ENCODE measurements at places on chromosomes 13 and 19.

DNA sequence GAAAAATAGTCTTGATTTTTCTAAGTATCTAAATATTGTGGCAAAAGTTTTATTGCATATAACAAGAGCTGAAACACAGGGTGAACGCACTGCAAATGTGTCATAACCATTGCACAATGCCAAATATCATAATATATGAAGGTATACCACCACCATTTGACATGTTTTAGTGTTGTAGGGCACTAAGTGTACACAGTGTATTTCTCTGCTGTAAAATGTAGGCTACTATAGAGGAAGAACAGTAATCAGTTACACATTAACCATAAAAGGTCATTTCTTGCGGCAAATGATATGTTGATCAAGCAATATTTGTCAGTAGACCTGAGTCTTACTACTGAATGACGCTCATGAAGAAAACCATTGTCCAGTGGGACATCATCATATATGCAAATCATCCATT is 18.3 kb upstream of the KLF5 start:
- no peak for DNase-seq

DNA sequence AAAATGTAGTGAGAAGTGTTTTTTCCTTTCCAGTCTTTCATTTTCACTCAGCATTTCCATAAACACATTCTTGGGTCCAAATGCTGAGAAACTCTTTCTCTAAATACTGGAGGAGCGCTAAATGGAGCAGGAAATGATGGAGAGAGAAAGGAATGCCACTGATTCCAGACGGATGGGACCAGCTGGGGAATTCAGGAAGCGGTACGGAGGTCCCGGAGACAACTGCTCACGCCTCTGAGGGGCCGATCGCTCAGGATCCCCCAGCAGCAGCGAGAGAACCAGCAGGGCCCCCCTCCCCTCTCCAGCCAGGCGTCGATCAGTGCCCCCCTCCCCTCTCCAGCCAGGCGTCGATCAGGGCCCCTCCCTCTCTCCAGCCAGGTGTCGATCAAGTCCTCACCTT is 13.2 kb downstream of the RASA3 start:
- DNase-seq = no peak

- no peak for DNase-seq
Measured at GRCh38 chr19:13859361-13859880, 17.5 kb upstream of the NANOS3 start.

DNA sequence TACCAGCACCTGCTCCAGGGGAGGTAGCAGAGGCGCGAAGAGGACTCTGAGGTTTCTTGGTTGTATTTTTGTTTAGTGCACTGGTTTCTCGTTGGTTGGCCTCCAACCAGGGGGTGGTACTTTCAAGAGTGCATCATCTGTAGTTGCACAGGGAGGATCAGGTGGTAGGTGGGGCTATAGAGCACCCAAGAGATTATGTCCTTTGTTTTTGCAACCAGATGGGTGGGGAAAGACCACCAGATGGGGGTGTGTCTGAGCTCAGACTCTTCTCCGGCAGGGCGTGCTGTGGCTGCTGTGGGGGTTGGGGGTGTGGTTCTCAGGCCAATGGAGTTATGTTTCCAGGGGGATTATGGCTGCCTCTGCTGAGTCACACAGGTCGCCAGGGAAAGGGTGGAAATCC is 254.4 kb upstream of the KLF12 start:
- DNase-seq = no peak

- peak; percentile 45 for DNase-seq
Measured at GRCh38 chr13:110340812-110341444, 33.8 kb downstream of the COL4A2 start.

DNA sequence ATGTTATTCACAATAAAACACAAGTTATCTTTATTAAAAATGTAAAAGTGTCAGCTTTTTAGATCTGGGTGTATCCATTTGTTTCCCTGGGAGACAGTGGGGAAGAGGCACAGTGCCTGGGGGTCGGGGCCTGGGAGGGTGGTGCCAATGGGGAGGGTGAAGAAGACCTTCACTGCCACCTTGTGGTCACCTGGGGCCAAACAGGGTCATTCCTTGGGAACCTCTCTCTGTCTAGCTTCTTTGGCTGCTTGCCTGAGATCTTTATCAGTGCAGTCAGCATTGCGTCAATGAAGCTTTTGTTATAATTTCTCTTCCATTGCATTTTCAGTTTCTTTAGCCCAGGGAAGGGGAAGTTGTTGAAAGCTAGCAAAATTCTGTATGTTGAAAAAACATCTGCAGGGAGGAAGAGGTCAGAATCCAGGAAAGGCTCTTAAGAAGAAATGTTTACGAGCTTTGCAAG is 39.1 kb downstream of the PCDH8 start:
- DNase-seq = peak; percentile 2

DNA sequence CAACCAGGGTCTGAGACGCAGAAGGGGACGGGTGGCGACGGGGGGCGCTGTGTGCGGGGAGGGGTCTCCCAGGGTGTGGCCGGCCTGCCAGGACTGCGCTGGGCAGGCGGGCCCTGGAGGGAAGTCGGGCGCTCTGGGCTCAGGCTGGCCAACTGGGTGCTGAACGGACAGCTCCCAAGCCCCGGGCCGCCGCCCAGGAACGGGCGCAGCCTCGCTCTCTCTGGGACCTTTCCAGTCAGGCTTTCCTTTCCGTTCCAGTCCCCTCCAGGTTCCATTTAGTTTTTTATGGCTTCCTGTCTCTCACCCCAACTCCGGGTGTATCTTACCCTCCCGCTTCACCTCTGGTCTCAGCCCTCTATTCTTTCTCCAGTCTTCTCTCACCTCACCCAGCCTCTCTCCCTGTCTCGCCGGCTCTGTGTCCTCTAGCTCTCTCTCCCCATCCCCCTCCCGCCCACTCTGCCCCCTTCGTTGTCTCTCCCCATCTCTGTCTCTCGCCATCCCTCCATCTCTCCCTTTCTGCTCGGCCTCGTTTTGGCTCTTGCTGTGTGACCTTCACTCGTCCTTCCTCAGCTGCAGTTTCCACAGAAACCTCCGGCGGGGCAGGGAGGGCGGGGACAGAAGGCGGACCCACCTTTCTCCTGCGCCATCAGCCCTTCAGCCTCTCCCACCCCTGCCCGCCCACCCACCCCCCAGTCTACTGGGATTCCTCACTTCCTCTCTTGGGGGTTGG is 3.3 kb upstream of the ATP1A3 start:
- DNase-seq = peak; percentile 11

DNA sequence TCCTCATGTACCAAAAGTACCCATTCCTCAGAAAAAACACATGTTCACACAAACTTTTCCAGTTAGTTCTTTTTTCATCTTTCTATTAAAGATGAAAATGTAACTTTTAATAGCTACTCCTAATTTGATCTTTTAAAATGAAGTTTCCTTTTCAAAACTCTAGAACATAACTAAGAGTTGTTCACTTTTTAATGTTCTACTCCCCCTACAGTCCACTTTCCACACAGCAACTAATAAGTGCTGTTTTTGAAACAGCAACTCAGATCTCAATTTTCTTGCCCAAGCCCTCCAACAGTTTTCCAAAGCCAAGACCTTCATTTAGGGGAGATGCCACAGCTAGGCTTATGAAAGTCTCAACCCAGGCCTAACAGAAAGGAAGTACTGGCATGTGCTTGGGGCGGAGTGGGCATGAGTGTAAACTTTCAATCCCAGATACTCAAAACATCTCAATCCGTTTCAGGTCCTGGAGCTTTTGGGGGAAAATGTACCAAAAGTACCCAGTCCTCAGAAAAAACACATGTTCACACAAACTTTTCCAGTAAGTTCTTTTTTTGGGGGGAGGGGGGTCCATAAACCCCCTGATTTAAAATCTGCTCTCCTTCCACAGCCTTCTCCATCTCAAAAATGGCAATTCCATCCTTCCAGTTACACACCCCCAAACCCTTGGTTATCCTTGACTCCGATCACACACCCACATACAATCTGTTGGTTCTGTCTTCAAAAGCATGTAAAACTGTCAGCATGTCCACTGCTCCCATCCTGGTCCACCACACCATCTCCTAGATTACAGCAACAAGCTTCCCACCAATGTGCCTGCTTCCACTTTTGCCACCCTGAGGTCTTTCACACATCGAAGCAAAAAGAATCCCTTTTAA is 2.0 kb downstream of the FBL start:
- no peak for DNase-seq

GRCh38 chr19:18261474-18261873 is 12.8 kb downstream of the IQCN start:
- no peak for DNase-seq

GRCh38 chr19:6011206-6011605 is 33.3 kb upstream of the RANBP3 start:
- no peak for DNase-seq

GRCh38 chr13:25291691-25292090 is 4.4 kb upstream of the MTMR6 start:
- no peak for DNase-seq

DNA sequence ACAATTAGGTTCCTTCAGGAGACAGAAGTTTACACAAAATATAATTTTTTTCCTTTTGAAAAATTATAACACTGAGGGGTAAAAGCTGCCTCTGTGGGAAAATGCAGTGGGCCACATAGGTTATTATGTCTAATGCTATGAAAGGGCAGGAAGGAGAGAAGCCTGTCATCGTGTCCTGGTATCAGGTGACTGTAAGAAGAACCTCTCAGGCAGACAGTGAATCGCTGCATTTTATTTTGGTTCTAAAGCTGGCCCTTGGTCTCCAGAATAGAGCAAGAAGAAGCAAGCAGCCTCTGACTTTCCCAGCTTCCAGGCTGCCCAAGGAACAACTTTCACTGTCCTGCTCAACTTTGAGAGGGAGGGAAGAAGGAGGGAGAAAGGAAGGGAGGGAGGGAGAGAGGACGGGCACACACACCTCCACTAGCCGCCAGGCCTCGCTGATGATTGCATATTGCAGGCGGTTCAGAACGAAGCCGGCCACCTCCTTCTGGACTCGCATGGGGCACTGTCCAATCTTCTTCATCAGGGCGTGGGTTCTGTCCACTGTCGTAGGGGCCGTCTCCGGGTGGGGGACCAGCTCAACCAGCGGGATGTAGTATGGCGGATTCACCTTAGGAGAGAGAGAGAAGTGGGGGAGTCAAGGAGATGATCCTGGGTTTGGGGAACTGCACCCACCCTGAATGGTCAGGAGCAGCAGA is 93.8 kb downstream of the CRYL1 start:
- DNase-seq = no peak

DNA sequence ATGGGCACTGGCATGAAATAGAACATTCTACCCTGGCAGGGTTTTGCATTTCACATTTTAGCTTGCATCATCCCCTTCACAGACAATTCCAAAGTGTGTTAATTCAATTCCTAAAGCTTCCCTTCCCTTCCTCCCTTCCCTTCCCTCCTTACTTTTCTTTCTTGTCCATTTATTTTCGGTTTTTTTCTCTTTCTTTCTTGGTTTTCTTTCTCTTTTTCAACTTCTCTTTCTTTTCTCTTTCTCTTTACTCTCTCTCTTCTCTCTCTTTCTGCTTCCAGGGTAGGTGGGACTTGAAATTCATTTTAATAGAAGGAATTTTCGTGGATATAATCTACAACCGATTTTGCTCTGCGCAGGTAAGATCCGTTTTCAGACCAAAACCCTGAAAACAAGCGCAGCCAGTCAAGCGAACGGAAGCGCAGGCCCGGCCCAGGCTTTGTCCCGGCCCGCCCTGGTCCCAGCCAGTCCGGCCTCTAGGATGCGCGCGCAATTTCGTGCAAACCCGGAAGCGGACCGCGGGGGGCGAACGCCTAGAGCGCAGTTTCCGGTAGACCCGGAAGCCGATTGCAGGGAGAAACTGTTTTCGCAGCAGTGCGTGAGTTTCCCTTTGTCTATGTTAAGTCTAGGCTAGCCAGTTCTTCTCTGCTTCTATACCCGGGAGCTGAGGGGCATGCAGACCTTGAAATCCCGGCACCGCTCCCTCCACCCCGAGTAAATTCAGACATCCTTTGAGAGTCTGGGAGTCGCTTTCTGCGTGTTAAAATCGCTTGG is at the start of gene ZNF528:
TSS of gene ZNF528 (plus strand) at position 540 of the 771 bp plus-strand sequence. CDS start 4,165 bp downstream, outside the sequence.
- peak; percentile 92 for DNase-seq

DNA sequence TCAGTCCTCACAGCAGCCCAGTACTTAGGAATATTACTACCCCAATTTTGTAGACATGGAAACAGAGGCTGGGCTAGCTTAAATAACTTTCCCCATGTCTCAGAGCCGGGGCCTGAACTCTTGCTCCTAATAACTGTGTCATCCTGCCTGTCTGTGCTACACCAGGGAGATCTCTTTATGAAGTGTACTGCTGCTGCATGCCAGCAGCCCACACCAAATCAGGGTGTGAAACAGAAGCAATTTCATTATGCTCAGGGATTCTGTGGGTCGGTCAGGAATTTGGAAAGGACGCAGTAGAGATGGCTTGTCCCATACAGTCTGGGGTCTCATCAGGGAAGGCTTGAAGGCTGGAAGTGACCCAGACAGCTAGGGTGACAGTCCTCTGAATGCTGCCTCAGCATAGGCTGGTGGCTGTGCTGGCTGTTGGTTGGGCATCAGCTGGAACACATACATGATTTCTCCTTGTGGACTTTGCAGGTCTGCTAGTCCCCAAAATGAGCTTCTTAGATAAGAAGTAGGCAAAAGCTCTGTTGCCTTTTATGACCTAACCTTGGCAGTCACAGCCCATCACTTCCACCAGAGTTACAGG is 22.6 kb downstream of the ZNF507 start:
- DNase-seq = no peak

GRCh38 chr19:38869836-38870607 is 8.1 kb downstream of the RINL start:
- peak; percentile 89 for DNase-seq

DNA sequence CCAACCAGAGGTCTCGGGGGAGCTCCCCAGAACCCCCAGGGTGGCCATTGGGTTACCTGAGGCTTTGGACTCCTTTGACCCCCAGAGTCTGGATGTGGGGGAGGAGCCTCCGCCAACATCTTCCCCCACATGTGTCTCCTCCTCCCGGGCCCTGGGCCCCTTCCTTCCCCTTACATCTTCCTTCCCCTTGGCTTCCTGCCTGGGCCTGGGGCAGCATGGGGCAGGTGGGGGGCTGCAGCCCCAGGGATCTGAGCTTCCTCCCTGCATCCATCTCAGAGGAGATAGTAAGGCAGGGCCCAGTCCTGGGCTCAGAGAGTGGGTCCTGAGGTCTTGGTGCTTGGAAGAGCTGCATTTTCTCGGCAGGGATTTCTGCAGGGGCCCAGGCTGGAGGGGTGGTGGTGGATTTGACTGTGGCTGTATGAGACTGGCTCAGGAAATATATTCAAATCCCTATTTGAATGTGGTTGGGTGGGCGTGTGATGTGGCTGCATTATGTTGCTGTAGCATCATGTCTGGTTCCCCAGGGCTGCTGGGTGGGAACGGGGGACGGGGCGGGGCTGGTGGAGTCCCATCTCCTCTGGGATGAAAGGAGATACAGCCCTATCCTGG is 919 bp downstream of the VAV1 start:
- DNase-seq = no peak

DNA sequence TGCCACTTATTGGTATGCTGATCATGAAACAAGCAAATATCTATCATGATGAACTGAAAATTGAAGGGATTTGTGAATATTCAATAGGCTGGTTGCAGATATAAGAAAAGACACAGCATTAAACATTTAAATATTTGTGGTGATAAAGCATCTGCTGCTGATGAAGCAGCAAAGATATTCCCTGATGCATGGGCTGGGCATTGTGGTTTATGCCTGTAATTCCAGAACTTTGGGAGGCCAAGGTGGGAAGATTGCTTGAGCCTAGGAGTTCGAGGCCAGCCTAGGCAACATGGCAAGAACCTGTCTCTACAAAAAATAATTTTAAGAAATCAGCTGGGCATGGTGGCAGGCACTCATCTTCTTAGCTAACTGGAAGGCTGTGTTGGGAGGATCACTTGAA is 54.5 kb downstream of the GPR180 start:
- no peak for DNase-seq

Data from activated T-cell treated with anti-CD3 and anti-CD28 coated beads for 4 hours (primary cell).